ENCODE measurements at places on chromosomes 1 and 21.

- no peak for DNase-seq
These were observed 1411.4 kb downstream of the NCAM2 start for GRCh38 chr21:22409571-22409970.

DNA sequence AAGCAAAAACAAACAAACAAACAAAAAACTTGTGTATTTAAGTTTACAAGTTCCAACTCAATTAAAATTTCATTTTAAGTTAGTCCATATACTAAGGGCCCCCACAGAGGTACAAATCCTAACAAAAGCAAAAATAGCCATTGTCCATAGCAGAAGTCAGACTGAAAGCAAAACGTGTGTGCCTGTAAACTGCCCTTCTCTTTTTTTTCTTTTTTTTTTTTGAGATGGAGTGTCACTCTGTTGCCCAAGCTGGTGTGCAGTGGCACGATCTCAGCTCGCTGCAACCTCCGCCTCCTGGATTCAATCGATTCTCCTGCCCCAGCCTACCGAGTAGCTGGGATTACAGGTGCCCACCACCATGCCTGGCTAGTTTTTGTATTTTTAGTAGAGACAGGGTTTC, 11.6 kb upstream of the IFNGR2 start:
- DNase-seq: no peak

DNA sequence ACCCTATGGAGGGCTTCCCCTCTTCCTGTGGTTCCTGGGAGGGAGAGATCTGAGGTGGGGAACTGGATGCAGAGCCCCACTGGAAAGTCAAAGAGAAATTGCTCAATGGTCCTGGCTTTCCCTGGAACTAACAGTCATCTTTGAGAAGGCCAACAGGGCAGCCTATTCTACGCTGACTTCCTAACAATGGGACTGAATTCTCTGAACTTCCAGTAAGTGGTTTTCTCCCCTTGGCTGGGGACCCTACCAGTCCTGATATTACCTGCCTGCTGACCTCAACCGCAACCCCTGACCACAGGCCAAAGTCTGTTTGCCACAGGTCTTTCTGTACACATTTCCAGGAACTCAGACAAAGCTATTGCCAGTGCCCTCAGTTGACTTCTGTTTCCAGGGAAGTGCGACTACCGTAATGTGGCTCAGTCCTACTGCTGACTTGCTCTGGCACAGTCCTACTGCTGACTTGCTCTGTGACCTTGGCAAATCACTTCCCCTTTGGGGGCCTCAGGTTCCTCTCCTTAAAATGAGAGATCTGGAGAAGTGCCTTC, 55.3 kb downstream of the C8B start:
- DNase-seq: no peak

DNA sequence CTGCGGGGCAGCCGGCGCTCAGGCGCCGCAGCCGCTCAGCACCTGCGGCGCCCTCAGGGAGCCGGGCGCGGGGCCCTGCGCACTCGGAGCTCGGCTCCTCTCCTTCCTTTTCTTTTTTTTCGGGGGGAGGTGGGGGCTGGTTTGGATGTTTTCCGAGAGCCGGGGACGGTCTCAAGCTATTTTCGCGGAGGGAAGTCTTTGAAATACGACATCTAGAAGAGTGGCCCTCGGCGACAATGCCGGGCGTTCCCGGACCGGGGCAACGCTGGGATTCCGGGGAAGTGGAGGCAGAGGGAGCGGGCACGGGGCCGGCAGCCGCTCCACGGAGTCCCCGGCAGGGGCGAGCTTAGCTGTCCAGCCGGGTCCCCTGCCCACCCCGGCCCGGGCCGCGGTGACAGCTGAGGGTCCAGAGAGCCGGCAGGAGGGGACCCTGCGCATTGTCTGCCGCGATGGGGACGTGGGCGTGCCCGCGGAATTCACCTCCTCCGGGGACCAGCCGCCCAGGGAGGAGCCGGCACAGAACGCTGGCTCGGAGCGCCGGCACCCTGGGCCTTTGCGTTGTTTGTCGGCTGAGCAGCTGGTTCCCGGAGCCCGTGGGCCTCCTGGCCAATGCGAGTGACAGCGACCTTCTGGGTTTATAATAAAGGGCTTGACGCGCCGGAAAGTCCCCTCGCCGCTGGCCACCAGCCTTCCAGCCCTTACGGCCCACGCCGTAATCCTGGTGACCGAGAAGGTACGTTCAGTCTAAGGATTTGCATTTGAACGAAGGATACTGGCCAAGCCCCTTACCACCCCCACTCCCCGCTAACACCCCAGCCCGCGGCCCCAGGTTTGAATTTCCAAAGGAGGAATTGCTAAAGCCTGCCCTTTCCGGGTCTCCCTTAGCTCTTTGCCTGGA, 582 bp downstream of the SLC37A1 start:
- peak; percentile 85 for DNase-seq

DNA sequence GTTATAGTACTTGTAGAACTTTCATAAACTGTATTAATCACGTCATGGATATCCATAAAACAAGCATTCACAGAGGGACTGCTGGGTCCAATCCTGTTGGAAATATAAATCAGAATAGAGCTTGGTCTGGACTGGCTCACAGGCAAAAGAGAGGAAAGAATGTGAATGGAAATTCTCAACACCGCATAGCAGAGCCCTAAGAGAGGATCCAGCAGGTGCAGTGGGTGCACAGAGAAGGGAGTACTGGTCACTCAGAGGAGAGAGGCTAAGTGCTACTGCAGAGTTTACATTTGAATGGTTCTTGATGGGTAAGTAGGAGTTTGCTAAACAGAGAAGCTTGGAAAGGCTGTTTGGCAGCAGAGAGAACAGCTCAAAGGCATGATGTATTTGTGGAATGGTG, 231.7 kb downstream of the PAPPA2 start:
- no peak for DNase-seq

DNA sequence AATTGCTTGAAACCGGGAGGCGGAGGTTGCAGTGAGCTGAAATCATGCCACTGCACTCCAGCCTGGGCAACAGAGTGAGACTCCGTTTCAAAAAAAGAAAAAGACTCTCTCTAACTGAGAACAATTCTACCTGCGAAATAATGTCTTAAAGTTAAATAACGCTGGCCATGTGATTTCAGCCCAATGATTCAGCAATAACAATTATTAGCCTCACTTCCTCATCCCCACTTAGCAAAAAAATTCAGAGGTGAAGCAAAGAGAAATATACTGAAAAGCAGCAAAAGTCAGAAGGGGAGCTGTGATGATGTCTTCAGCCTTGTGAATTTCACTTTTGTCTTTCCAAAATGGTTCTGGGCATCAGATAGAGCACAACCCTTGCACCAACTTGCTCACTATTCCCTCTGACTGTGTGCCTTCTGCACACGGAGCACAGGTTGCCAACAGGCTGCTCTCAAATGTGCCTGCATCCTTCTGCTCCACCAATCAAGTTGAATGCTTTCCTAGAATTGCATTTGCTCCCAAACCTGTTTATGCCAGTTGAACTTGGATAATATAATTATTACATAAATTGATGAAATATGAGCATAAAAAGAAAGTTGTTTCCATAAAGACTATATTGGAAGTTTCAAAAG, 79.8 kb upstream of the IPO9 start:
- no peak for DNase-seq

DNA sequence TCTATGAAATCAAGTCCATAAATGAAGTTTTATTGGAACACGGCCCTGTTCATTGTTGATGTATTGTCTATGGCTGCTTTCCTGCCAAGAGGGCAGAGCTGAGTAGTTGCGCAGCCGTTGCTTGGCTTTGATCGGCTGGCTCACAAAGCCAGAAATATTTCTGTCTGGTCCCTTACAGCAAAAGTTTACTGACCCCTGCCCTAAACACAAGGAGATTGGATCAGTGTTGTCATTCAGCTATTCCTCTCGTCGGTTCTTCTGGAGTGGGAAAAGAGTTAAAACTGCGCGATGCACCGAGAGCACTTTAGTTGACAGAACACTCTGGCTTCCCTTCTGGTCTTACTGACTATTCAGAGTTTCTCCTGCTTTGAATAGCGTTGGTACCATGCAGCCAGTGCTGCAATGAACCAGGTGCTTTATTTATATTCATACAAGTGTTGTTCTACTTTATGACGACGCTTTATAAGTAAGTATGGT, 868 bp downstream of the ZBTB40 start:
- no peak for DNase-seq

DNA sequence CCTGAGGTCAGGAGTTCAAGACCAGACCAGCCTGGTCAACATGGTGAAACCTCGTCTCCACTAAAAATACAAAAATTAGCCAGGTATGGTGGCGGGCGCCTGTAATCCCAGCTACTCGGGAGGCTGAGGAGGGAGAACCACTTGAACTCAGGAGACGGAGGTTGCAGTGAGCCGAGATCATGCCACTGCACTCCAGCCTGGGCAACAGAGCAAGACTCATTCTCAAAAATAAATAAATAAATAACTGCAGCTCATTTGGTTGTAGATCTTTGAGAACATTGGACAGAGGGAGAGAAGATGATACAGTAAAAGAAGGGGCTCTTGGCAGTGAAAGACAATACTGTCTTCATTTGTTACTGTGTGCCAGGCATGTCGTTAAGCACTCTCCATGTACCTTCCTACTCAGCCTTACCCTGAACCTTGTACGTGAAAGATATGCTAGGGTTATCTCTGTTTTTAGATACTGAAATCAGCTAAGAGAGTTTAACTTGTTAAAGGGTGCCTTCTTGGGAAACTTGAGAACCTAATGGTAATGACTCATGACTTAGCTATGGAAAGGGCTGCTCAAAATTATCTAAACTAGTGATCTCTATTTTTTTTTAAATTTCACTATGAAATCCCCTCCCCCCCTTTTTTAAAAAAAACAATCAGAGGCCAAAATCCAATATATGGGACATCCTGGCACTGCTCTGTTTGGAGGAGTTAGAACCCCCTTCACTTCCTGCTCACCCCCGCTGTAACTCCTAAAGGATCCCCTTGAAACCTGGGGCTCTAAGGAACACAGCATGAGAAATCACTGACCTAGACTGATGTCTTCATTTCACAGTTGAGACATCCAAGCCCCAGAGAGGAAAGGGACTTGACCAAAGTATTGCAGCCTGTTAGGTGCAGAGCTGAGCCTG, 6.8 kb upstream of the KPNA6 start:
- DNase-seq: no peak

- DNase-seq: no peak
These were observed 2.3 kb downstream of the SPEN start for GRCh38 chr1:15849775-15850324.

DNA sequence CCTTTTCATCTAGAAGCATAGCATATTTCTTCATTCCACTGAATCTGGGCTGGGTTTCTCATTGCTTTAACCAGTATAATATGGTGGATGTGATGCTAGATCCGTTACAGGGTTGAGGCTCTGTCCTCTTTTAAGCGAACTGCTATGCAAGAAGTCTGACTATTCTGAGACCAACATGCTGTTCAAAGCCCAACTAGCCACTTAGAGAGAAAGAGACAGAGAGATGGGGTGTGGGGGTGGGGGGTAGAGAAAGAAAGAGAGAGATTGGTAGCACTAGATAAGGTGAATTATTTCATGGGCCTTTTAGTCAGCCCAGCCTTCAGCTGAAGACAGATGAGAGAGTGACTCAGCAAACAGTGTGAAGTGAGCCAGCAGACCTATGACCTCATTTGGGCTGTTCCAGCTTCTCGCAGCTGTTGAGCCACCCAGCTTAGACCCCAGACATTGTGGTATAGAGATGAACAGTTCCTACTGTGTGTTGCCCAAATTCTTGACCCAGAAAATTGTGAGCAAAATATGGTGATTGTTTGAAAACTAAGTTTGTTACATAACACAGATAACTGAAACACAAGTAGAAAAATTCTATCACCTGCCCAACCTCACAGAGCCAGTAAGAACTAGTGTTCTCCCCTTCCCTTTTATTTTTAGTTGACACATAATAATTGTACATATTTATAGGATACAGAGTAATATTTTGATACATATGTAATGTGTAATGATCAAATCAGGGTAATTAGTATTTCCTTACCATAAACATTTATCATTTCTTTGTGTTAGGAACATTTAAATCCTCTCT, 40.7 kb upstream of the PRKACB start:
- peak; percentile 50 for DNase-seq

DNA sequence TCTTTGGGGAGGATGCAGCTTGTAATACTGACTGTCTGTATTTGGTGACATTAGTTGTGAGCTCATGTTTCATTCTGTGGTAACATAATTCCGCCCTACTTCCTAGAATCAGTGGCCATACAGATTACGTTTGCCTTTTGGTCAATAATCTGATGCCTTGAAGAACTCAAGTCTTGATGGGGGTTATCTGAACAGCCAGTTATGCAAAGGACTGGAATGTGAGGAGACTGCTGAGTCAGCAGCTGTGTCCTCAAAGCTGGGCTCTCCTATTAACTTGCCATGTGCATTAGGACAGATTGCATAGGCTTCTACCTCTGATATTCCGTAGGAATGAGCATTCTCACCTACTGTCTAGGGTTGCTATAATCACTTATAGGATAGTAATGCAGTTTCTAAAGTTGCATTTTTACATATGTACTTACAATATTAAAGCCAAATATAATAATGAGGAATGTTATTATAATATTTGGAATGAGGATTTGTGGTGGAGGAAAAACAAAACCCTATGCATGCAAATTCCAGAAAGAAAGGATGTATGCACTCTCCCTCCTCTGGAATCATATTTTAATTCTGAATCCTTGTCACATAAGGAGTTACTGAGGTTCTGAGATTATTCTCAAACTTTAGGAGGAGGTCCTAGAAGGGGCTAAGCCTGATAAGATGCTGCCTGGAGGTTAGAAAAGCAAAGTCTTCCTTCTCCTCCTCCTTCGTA, 116.0 kb downstream of the NOS1AP start:
- no peak for DNase-seq

DNA sequence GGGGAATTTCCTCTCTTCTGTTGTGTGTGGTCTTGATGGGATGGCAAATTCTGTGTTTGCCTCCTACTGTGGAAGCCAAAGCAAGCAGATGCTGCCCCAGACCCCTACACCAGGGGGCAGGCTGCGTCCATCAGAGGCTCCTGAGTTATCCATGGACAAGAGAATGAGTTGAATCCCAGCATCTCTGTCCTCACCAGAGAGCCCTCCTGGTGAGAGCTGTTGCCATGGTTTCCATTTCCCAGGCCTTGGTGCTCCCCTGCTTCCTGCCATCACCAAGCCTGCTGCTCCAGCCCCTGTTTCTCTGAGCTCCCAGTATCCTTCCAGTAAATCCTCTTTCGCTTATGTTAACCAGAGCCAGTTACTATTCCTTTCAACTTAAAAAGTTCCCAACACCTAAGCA, 20.4 kb upstream of the GNG12 start:
- no peak for DNase-seq

DNA sequence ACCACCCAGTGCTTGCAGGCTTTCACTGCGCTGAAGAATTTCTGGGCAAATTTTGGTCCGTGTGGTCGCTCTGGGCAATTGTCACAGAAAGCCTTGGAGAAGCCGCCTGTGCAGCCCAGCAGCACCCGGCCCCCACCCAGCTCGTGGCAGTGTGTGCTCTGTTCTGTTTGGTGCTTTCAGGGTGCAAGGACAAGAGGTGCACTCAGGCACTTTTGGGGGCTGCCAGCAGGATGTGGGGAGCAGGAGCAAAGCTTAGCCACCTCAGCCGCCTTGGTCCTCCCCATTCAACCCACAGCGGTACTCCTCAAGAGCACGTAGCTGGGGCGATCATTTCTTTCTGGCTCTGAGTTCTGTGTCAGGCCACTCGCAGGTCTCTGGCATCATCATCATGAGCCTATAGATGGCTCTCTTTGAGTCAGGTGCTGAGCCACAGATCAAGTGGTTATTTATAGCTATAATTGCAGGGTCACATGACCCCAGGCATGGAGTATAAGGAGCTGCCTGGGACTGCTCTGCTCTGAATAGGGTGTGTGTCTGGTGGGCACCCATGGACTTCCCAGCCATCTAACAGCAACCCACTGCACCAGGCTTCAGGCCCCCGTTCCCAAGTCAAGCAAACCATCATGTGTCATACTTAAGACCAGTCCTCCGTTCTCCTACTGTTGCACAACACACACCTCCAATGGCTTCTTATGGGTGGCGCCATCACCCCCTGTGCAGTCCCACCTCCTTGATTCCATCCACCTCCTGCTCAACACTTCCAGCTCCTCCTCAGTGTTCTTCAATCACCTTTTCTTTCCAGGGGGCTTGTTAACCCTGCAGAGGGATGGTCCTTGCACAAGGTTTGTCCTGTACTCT, 18.1 kb upstream of the TENT5C start:
- no peak for DNase-seq

Data from pancreas (tissue), 10 donors.